ENCODE measurements at places on chromosomes 5 and 9.

DNA sequence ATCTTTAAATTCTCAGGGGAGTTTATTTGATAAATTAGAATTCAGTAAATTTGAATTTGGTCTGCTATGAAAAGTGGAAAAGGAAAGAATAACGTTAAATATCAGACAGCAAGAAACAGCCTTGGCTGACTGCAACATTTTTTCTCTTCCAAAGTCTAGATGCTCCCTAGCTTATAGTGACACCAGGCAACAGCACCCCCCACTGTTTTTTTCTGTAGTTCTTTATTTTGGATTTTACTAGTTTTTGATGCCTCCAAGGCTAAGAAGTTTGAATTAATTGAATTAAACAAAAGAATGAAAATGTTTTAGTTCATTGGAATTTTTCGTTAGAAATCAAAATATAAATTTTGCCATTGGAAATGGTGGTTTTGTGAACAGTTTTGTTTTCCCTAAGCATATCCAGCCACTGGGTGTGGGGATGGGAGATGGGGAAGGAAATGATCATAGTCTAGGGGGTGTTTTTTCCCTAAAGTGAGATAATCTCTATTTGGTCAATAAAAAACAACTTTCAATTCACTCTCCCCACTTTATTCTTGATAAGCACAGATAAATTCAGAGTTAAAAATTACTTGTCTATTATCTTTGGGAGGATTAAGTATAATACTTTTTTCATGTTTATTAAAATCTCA, 199.3 kb upstream of the CD180 start:
- no peak for DNase-seq

DNA sequence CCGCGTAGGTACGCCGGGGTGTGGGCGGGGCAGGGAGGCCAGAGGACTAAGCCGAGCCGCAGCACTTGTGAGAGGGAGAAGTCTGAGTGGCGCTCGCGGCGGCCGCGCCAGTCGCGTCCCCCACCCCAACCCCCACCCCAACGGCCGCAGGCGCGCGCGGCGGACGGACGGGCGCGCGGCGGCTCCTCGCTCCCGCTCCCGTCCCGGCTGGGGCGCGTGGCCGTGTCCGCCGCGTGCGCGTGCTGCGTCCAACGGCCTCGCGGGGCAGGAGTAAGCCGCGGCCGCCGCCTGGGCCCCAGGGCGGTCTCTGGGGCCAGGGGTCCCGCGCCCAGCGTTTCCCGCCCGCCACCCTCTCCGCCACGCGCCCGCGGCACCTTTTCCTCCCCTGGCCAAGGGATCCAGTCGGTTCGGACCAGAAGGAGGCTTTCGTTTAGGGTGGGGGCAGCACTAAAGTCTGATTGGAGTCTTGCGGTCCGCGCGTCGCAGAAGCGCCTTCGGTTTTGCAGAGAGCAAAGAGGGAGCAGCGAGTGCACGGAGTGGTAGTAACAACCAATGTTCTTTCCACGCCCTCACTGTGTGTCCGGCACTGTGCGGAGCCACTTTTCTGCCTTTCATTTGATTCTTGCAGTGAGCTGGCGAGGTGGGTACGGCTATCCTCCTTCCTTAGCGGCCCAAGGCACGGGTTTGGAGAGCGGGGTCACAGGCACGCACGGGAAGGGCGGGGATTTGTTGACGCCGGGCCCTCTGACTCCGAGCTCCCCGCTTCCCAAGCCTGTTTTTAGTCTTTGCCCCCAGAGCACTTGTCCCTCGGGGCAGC, 483 bp downstream of the G3BP1 start:
- DNase-seq = no peak

- peak; percentile 16 for DNase-seq
Measured at GRCh38 chr9:3793971-3794383, 268.2 kb upstream of the RFX3 start.

- no peak for DNase-seq
Measured at GRCh38 chr9:114662081-114662989, 4.7 kb upstream of the TEX53 start.

DNA sequence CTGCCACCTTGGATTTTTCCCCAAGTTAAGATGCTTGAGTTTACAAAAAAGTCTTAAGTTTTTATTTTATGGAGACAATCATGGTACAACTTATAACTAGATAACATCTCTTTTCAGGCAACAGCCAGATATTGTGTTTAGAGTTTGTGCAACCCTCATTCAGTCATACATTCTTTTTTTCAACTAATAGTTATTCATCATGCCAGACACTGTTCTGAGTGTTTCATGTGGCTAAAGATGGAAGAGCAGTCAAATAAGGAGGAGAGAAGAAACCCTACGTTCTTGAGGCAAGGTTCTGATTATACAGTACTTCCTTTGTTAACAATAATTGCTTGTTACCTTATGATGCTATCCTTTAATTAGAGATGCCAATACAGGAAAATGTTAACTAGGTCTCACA, 42.1 kb upstream of the ZNF462 start:
- no peak for DNase-seq

DNA sequence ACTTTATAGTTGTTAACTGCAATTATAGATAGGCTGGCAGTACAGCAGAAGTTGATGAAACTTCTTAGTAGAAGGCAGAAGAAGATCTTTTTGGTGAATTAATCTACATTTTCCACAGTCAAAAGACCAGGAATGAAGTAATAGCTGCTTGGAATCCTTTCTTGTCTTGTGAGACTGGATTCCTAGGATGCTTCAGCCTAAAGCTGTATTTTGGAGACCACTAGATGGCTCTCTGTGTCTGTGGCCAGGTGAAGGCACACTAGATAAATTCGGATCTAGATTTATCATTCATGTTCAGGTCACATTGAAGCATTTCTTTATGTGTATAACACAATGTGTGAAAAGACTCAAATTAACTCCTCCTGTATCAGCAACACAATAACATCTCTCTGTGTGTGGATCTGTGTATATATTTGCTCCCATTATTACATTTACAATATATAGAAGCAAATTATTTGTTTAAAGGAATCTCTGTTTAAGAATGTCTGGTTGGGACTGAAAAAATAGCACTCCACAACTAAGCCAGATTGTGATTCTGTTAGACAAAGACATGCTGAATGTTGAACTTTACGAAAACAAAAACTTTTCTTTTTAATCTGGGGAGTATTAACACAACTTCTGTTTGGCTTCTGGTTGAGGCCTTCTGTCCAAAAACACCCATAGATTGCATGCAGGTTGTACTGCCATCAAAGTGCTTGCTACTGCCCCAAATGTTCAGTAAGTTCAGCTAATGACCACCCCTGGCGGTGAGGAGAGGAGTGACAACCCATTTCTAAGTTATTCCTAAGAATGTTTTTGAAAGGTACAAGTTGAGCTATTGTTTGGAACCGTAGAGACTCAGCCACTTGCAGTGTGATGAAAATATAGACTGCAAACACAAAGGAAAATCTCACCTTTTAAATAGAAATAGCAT, 10.6 kb downstream of the GRIN3A start:
- DNase-seq = peak; percentile 17

DNA sequence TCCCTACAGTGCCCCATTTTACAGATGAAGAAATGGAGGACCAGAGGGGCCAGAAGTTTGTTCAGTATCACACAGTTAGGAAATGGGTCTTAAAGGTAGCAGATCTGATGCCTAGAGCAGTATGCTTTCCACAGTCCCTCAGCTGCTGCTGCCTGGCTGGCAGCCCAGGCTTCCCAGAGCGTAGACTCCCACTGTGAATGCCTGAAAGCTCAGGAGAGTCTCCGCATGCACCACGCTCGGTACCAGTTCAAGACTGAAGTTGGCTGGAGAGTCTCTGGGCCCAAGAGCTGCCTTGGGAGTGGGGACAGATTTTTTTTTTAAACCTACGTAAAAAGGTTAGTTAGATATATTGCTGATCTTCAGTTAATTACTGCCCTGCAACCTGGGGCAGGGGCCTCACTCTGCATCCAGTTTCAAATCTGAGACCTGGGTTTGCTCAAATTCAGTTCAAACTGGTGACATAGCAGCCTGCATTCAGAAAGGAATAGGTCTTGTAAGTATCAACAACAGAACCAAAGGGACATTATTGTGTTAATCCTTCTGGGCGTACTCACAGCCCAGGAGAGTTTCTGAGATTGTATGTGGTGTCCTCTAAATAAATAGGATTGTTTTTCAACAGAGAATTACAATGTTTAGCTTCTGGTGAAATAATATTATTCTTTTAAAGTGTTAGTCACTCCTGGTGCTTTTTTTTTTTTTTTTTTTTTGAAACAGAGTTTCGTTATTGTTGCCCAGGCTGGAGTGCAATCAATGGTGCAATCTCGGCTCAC, 8.3 kb downstream of the NANS start:
- DNase-seq = no peak

- no peak for DNase-seq
Measured at GRCh38 chr9:94149696-94150095, 65.4 kb downstream of the PTPDC1 start.

- peak; percentile 7 for DNase-seq
Measured at GRCh38 chr9:16417749-16418148, 452.7 kb downstream of the BNC2 start.

DNA sequence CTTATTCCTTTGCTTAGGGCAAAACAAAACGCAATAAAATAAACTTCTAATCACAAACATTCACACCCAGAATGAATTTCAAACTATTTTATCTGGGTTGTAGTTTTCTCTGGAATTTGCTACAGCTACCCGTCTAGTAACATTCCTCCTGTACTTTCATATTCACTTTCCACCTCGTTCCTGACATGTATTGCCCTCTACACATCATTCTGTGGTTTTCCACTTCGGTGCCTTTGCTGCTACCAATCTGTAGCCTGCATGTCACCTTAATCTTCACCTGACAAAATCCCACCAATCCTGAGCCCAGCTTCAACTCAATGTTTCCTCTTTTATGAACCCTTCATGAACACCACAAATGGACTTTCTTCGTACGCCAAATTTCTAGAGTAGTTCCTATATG, 694.1 kb upstream of the C9orf72 start:
- DNase-seq = no peak

GRCh38 chr5:122312591-122313406, 762 bp downstream of the SNCAIP start:
- peak; percentile 29 for DNase-seq

- no peak for DNase-seq
Measured at GRCh38 chr9:111851553-111851952, 45.1 kb upstream of the UGCG start.

GRCh38 chr9:72790989-72791388, 161.9 kb downstream of the ALDH1A1 start:
- DNase-seq = no peak

DNA sequence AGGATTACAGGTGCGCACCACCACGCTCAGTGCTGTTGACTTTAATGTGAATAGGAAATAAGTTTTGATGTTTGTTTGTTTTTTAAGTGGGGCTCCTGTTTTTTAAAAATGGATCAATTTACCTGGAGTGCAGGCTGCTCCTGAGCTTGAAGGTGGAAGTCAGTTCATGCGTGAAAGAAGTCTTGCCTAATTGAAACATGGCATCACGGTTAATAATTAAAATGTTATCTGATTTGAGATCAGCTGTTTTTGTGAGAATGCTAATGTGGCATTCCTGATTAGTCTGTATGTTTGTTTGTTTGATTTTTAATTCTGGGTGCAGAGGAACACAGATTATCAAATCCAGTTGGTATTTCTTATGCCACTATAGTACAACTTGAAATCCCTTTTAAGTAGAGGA, 6.5 kb downstream of the SFXN1 start:
- DNase-seq = no peak

DNA sequence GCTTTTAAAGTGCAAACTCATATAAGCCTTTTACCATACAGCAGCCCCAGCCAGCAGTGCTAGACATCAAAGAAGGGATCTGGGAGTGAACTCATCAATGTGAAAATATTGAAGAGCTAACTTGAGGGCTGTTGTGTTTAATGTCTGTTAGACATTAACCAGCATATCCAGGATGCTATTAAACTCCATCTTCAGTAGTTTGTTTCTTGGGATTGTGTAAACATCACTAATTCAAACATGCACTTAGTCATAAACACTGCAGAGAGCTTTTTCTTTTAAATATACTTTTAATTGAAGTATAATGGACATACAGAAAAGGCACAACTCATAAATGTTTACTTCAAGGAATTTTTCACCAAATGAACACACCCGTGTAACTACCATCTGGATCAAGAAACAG, 81.8 kb downstream of the TMEM252 start:
- no peak for DNase-seq

DNA sequence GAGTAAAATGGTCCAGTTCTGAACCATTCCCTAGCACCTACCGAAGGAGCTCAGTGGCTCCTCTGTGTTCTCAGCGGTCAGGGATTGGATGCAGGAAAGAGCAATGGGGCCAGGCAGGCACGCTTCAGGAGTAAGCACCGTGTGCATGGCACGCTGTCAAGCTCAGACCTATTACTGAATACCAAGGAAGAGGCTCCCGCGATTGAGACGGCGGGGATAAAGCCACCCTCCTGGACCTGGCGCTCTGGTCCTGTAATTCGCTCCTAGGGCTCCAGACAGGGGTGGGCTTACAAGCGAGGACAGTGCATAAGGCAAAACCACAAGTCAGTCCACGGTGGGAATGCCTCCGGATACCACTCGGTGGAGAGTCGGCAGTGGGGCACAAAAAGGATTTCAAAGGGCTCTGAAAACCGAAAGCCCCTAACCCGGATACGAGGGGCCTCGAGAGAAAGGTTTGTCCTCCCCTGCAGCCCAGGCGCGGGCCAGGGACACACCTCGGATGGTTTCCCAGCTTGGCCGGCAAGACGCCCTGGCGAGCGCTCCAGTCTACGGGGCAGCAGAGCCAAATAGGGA, 988 bp downstream of the OXCT1 start:
- DNase-seq = peak; percentile 13

GRCh38 chr5:52497133-52497693, 290.5 kb upstream of the ITGA1 start:
- DNase-seq = no peak

DNA sequence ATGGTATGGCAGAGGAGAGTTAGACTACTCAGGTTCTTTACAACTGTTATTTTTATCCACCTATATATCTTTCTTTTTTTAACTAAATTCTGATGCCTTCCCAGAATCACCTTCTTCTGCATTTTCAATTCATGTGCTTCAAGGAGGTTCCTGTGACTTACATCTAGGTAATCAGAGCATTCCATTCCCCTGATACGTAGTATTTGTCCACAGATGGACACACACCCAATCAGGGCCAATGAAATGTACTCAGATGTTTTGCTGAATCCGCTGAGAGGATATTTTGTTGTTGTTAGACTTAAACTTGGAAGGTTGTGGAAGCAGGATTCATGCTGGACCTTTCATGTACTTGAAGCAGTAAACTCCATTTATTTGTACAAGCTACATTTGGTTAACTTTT, 159.4 kb upstream of the FER start:
- no peak for DNase-seq

DNA sequence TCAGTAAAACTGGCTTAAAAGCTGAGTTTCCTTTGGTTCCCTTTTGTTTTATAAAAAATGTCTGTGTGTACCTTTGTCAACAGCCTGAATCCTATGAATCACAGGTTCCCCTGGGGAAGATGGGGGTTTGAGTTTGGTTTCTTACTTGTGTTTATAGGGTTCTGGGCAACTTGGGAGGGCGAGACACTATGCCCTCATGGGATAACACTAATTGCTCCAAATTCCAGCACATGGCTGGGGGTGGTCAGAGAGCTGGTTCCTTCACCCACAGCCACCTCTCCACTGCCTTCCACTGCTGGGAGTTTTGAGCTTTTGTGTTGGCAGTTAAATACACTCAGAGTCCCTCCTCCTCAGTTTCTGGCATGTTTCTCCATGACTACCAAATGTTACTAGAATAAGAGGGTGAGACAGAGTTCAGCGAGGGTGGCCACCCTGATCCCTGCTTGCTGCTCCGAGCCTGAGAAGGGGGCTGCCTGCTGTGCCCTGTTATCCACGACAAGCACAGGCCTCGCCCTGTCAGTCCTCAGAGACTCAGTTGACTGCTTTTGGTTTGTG, 83.0 kb upstream of the EPB41L4B start:
- DNase-seq = no peak

- DNase-seq = no peak
Measured at GRCh38 chr9:132837501-132838286, 40.4 kb downstream of the AK8 start.

Measured in HFFc6 (cell line).